Activated naive CD8-positive, alpha-beta T cell treated with anti-CD3 and anti-CD28 coated beads, Interleukin-2, amount 10 ng/mL, durations not matched to agents 7 days and 5 days (primary cell): ENCODE measurements at places on chromosomes 1 and 21. TPM values are rescaled to one million over a fixed set of nuclear protein-coding genes. Genes with fewer than 3 reads are reported as not detected.

The MARK1 gene
- total RNA-seq, result not detected

GRCh38 chr1:170596701-170597100 lies 64.7 kb downstream of the GORAB start:
- no peaks in the 10 kb centered on the region for H3K36me3 ChIP-seq
- no peak overlapping the region for H3K27ac ChIP-seq
- H3K27me3 ChIP-seq, result peaks cover 10% of the 10 kb centered on the region
- H3K4me1 ChIP-seq, result no peaks in the 10 kb centered on the region
- no peak for DNase-seq

- peak overlapping the region; percentile 46 for H3K4me3 ChIP-seq
- H3K4me1 ChIP-seq, result peaks cover 29% of the 10 kb centered on the region
- H3K27ac ChIP-seq, result peak overlapping the region; percentile 60
- DNase-seq, result no peak
Measured at GRCh38 chr1:214418391-214418790, 133.0 kb downstream of the PTPN14 start.

The CFAP141 gene
- not detected for total RNA-seq

GRCh38 chr1:147700042-147701006 lies 30.0 kb upstream of the ACP6 start:
- peak; percentile 53 for DNase-seq
- H3K36me3 ChIP-seq, result no peaks in the 10 kb centered on the region
- H3K27ac ChIP-seq, result no peak overlapping the region
- H3K4me1 ChIP-seq, result peaks cover 6% of the 10 kb centered on the region

The NUDT17 gene
- total RNA-seq, result 2.9 TPM
